Activated CD4-positive, alpha-beta memory T cell treated with anti-CD3 and anti-CD28 coated beads, Interleukin-2, amount 10 ng/mL, durations not matched to agents 7 days and 5 days (primary cell): ENCODE measurements at places on chromosomes 16 and 17. TPM values are rescaled to one million over a fixed set of nuclear protein-coding genes. Genes with fewer than 3 reads are reported as not detected.

- peaks cover 2% of the 10 kb centered on the region for H3K36me3 ChIP-seq
- H3K27ac ChIP-seq = no peak overlapping the region
- H3K4me1 ChIP-seq = no peaks in the 10 kb centered on the region
- H3K4me3 ChIP-seq = no peak overlapping the region
- no peak for DNase-seq
- peaks cover 5% of the 10 kb centered on the region for H3K27me3 ChIP-seq
Observed at GRCh38 chr16:85836706-85837582, 37.4 kb downstream of the COX4I1 start.

KRT15 gene
- total RNA-seq = not detected

- no peak overlapping the region for H3K4me3 ChIP-seq
- H3K27me3 ChIP-seq = no peaks in the 10 kb centered on the region
- peaks cover 3% of the 10 kb centered on the region for H3K4me1 ChIP-seq
- H3K27ac ChIP-seq = no peak overlapping the region
- DNase-seq = no peak
Observed at GRCh38 chr16:69116906-69117305, 11.5 kb downstream of the HAS3 start.

DNA sequence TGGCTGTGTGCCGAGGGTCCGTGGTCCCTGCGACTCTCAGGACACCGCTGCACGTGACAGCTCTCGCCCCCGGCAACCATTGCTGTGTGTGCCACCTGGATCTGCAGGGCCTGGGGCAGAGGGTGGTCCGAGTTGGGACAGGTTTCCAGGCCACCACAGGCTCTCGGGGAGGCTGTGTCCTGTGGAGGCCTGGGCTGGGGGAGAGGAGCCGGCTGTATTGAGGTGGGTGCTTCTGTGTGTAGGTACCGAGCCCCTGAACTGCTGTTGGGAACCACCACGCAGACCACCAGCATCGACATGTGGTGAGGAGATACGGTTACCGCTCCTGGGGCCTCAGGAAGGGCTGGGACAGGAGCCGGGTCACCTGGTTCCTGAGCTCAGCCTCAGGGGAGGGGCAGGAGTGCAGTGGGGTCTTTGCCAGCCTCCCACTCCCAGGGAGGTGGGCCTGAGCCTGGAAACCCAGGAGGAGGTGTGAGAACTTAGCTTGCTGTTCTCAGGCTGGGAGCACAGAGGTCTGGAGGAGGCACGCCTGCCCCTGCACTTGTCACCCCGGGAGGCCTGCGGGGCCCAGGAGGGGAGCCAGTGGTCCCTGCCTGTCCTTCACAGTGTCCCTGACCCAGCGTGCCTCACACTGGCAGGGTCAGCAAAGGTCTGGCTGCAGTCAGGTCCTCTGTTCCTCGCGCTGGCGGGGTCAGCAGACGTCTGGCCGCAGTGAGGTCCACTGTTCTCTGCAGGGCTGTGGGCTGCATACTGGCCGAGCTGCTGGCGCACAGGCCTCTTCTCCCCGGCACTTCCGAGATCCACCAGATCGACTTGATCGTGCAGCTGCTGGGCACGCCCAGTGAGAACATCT lies 7.3 kb downstream of the SPATA2L start:
- H3K4me3 ChIP-seq = no peak overlapping the region
- H3K36me3 ChIP-seq = peaks cover 11% of the 10 kb centered on the region
- peaks cover 20% of the 10 kb centered on the region for H3K4me1 ChIP-seq
- DNase-seq = no peak
- no peaks in the 10 kb centered on the region for H3K27me3 ChIP-seq
- H3K27ac ChIP-seq = no peak overlapping the region

SLC9A5 gene
- total RNA-seq = 2.8 TPM

PITPNM3 gene
- 0.63 TPM for total RNA-seq

DNA sequence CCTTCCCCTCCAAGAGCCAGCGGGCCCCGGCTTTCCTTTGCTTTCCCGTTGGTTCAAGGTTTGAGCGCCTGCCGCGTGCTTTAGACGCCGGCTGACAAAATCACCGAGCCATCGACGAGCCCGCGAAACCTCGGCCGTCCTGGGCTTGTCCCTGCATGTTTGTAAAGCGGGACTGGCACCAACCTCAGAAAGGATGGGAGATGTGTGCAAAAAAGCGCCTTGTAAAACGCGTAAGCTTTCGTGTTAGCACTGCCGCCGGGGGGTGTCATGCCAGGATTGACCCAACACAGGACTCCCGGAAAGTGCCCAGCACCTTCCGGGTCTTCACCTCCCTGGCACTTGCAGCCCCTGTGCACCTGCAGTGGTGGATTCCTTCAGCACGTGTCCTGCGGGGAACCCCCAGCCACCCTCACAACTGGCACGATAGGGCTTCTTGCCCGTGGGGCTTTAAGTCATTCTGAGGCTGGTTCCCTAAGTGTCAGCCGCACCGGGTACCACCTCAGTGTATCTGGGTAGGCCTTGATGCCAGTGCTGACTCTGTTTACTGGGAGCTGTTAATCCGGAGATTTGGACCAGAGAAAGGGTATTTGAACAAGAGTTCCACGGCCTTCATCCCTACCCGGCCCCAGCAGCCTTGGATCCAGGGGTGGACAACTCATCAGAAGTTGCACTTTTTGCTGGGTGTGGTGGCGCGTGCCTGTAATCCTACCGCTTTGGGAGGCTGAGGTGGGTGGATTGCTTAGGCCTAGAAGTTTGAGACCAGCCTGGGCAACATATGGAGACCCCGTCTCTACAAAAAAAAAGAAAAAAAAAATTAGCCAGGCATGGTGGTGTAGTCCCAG lies 817 bp downstream of the NDUFAF8 start:
- no peaks in the 10 kb centered on the region for H3K27me3 ChIP-seq
- H3K4me1 ChIP-seq = peaks cover 42% of the 10 kb centered on the region
- peaks cover 12% of the 10 kb centered on the region for H3K36me3 ChIP-seq
- peak overlapping the region; percentile 91 for H3K27ac ChIP-seq
- peak; percentile 41 for DNase-seq
- H3K4me3 ChIP-seq = peak overlapping the region; percentile 93

DNA sequence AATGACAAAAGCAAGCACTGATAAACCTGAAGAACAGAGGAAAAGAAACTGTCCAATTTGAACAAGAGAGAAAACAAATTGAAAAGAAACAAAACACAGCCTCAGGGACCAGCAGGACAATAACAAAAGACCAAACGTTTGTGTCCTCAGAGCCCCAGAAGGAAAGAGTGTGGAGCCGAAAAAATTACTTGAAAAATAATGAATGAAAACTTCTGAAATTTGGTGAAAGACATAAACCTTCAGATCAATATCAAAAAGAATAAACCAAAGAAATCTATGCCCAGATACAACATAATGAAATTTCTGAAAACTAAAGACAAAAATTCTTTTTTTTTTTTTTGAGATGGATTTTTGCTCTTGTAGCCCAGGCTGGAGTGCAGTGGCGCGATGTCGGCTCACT lies 45.6 kb downstream of the CCDC57 start:
- no peak overlapping the region for H3K4me3 ChIP-seq
- peaks cover 4% of the 10 kb centered on the region for H3K4me1 ChIP-seq
- H3K36me3 ChIP-seq = peaks cover 12% of the 10 kb centered on the region
- DNase-seq = no peak
- no peak overlapping the region for H3K27ac ChIP-seq

- H3K27me3 ChIP-seq = no peaks in the 10 kb centered on the region
- no peak overlapping the region for H3K27ac ChIP-seq
- H3K4me1 ChIP-seq = no peaks in the 10 kb centered on the region
- H3K36me3 ChIP-seq = no peaks in the 10 kb centered on the region
- no peak overlapping the region for H3K4me3 ChIP-seq
Observed at GRCh38 chr16:59053911-59054310, 319.8 kb upstream of the GOT2 start.

DNA sequence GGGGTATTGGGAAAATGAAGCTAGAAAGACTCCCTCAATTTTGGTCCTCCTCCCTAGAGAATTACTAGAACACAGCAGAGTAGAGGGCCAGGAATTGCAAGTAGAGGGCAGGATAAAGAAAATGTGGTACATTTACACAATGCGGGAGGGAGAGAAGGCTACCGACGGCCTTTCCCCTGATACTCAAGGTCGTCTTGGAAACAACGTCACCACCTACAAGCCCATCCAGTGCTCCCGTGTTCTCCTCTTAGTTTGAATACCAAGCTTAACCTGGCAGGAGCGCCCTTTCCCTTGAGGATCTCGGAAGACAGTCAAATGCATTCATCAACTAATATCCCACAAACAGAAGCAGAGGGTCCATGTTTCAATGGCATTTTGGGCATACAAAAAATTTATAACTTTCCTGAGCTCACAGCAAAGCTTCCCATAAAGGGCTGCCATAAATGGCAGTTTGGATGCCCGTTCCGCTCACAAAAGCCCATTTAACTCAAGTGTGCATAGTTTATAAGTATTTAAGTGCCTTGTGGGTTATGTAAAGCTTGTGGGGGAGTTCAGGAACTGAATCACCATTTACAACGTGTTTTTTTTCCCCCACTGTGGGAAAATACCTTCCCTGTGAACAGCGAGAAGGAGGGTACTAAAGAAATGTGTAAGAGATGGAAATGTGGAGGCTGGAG lies 414.6 kb downstream of the SLC39A11 start:
- H3K4me1 ChIP-seq = peaks cover 2% of the 10 kb centered on the region
- DNase-seq = no peak
- no peak overlapping the region for H3K4me3 ChIP-seq

DNA sequence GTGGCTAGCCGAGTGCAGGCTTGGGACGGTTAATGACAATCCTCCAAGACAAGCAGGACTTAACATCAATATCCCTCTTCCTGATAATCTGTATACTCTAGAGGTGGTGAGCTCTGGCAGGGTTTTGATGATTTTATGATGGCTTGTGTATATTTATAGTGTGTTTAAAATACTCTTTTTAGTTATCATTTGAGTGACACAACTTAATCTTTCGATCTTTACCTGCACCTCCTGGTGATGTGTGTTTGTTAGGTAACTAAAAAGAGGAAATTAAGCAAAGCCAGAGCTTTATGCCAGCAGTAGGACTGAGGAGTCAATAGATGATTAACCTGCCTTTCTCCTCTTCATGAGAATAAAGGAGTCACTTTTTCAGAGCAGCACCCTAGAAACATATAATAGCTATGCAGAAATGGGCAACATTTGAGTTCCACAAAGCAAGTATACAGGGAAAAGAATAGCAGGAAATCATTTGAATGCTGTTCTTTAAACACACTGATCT lies 210.5 kb downstream of the IRX3 start:
- no peak overlapping the region for H3K4me3 ChIP-seq
- no peaks in the 10 kb centered on the region for H3K4me1 ChIP-seq
- no peak for DNase-seq
- no peaks in the 10 kb centered on the region for H3K36me3 ChIP-seq
- H3K27ac ChIP-seq = no peak overlapping the region

DNA sequence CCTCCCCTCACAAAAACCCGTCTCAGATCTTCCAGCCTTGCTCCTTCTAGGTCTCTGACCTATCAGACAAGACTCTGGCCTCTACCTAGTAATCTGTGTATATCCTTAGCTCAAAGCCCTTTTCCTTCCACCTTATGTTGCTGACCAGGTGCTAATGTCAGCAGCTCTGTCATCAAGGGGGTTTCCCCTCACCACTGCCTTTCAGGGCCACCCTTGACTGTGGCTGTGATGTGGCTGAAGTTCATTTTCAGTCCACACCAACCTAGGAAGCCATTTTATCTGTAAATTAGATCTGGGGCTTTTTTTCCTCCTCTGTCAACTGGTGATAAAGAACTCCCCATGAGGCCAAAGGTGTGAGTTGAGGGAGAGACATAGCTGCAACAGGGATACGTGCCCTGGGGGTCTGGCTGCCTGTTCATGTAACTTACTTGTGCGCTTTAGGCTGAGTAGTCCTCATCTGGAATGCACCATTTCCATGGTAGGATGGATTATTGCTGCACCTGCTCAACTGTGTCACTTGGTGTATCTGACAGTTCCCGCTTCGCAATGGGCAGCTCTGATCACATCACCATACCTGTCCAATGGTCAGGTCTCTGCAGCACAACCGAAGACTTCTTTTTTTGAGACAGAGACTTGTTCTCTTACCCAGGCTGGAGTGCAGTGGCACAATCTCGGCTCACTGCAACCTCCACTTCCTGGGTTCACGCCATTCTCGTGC lies 14.7 kb upstream of the RUNDC3A start:
- no peaks in the 10 kb centered on the region for H3K36me3 ChIP-seq
- H3K4me3 ChIP-seq = no peak overlapping the region
- no peaks in the 10 kb centered on the region for H3K4me1 ChIP-seq
- peaks cover 17% of the 10 kb centered on the region for H3K27me3 ChIP-seq

DNA sequence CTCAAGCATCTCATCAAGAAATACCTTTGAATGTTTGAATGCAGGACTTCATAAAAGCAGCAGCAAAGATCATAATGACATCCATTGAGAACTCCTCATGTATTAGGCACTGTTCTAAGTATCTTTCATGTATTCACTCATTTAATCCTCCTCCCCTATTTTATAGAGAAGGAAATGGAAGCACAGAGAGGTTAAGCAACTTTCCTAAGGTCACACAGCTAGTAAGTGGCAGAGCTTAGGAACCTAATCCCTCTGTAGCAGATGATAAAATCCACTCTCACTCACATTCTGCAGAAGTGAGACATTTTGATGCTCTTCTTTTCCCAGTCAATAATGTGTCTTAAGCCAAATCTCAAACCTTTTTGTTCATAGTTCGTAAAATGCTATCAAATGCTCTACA lies 350.8 kb upstream of the C16orf82 start:
- no peak overlapping the region for H3K4me3 ChIP-seq
- no peak overlapping the region for H3K27ac ChIP-seq
- no peaks in the 10 kb centered on the region for H3K36me3 ChIP-seq
- no peak for DNase-seq

KRT20 gene
- total RNA-seq = not detected

DNA sequence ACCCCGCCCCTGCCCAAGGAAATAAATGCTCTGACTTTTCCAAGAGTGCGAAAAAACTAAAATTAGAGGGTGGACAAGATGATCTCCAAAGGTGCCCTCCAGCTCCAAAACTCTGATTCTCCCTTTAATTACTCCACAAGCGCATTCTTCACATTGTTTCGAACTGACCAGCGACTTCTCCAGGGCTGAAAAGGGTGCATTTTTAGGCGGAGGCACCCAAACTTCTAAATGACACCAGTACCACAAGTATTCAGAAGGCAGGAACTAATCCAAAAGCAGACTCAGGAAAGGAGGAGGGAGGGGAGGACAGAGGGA lies 750 bp downstream of the ZFHX3 start:
- peaks cover 35% of the 10 kb centered on the region for H3K27me3 ChIP-seq
- peak overlapping the region; percentile 24 for H3K4me3 ChIP-seq
- no peak for DNase-seq
- H3K36me3 ChIP-seq = no peaks in the 10 kb centered on the region
- H3K4me1 ChIP-seq = peaks cover 3% of the 10 kb centered on the region
- H3K27ac ChIP-seq = no peak overlapping the region

QPRT gene
- total RNA-seq = 8.3 TPM

DNA sequence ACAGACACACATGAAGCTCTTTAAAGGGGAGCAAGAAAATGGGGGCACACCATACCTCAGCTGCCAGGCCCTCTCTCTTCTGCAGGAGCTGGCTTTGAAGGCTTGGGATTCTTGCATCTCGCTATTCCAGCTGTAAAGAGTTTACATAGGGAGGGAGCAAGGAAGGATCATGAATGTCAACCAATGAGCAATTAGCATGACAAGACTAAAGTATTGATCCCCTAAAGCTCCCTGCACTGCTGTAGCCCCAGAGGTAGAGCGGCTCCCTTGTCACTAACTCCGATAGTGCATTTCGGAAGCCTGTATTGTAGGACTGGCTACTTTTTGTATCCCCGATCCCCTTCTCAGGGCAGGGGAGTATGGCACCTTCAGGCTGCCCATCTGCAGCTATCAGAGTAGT lies 113.4 kb upstream of the PMFBP1 start:
- no peak overlapping the region for H3K27ac ChIP-seq
- H3K27me3 ChIP-seq = no peaks in the 10 kb centered on the region
- no peaks in the 10 kb centered on the region for H3K4me1 ChIP-seq
- H3K4me3 ChIP-seq = no peak overlapping the region
- H3K36me3 ChIP-seq = no peaks in the 10 kb centered on the region
- DNase-seq = no peak
